ENCODE measurements at places on chromosomes 11 and 22. TPM values are rescaled to one million over a fixed set of nuclear protein-coding genes. Genes with fewer than 3 reads are reported as not detected.

SMC1B gene
- not detected for total RNA-seq

SCGB1D2 gene
- total RNA-seq: not detected

RHBDD3 gene
- 25.7 TPM for total RNA-seq

LRRC55 gene
- not detected for total RNA-seq

PATE2 gene
- total RNA-seq: 0.44 TPM

PDE2A gene
- 3.6 TPM for total RNA-seq

MOV10L1 gene
- 0.56 TPM for total RNA-seq

FAM180B gene
- not detected for total RNA-seq

GRIA4 gene
- total RNA-seq: not detected

All from cardiac ventricle fibroblast (primary cell).